Stimulated activated naive CD4-positive, alpha-beta T cell (primary cell): ENCODE measurements at places on chromosomes 3 and 15.

DNA sequence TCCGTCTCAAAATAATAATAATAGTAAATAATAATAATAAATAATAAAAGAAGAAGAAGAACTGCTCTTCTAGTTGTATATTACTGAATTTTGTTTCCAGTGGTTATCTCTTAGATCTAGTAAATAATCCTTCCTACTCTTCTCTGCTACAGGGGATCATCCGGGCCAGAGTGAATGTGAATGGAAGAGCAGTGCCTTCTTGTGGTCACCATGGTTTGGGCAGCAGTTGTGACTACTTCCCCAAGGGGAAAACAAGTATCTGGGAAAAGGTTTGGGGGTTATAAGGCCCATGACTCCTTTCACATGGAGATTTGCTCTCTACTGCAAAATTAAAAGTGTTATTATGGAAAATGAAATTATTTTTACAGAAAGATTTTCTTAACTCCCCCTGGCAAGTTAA is 5.5 kb upstream of the OR5K1 start:
- DNase-seq: no peak

DNA sequence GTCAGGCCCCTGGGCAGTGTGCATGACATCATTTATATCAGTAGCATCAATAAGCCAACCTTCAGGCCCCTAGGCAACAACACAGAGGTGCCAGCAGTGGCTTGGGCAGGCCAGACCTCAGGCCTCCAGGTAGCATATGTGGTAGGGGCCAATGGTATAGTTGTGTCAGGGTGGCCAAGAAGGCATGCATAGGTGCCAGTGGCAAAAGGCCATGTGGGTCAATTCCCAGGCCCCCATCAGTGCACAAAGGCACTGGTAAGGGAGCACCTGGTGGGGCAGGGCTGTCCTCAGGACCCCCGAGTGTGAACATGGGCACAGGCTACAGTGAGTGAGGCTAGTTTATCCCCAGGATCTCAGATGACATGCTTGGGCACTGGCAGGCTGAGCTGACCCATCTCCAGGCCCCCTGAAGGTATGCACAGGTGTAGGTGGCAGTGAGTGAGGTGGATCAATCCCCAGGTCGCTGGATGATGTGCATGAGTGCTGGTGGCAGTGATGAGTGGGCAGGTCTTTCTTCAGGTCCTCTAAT is 244.1 kb upstream of the ZNF385D start:
- no peak for DNase-seq

DNA sequence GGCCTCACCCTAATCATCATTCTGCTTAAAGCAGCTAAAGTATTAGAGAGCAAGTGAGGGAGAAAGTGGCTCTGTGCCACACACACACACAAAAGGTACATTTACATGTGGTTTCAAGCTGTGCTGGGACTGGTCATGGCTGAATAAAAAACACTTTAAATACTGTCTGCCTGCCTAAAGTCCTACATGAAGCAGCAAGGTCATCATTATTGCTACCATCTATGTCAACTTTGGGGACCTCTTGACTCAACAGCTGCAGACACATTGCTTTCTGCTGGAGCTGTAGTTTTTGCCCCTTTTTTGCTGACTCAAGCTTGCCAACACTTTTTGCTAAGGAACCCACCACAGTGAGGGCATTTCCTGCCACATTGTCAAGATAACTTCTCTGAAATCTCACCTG is 1237.9 kb downstream of the ROBO2 start:
- DNase-seq: no peak

DNA sequence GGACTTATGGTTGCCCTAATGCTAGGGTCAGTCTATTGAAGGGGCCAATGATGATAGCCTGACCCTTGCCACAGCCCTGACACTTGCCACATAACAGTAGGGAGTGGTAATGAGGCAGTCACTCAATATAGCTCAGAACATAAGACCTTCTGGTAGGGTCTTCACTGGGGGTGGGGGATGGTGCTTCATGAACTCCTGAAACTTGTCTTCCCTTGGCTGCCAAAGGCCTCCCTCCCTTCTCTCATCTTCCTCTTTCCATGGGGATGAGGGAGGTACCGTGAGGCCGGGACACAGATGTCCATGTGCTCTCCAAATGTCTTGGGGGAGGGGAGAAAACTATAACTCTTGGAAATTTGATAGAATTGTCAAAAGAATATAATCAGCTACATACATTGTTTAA is 21.1 kb upstream of the THSD4 start:
- DNase-seq: no peak

DNA sequence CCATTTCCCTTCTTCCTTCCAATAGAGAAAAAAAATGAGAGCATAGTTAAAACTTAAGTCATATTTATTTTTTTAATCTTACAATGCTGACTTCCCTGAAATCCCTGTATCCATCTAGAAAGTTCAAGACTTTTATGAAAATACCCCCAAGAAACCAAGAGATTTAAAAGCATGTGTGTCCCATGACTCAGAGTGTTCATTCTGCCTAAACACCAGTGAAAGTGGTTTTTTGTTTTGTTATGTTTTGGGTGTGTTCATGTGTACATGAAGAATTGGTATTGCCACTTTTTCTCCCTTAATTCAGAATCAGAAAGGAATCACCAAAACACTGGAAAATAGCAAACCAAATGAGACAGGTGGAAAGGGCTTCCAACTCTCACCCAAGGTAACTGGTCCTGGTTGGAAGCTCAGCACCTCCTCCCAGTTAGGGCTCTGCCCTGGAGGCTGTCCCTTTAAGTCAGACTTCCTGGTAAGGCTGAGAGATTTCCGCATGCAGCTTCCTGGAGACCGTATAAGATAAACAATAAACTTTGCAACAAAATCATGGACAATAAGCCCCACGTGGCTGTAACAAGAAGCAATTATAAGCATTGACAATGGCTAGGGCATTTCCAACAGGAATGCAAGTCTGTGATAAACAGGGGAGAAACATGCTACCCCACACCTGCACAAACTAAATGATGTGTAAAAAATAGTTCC is 121.9 kb upstream of the ARHGEF3 start:
- DNase-seq: peak; percentile 78

- DNase-seq: no peak
These were observed 23.9 kb downstream of the DPH6 start for GRCh38 chr15:35522061-35522460.

DNA sequence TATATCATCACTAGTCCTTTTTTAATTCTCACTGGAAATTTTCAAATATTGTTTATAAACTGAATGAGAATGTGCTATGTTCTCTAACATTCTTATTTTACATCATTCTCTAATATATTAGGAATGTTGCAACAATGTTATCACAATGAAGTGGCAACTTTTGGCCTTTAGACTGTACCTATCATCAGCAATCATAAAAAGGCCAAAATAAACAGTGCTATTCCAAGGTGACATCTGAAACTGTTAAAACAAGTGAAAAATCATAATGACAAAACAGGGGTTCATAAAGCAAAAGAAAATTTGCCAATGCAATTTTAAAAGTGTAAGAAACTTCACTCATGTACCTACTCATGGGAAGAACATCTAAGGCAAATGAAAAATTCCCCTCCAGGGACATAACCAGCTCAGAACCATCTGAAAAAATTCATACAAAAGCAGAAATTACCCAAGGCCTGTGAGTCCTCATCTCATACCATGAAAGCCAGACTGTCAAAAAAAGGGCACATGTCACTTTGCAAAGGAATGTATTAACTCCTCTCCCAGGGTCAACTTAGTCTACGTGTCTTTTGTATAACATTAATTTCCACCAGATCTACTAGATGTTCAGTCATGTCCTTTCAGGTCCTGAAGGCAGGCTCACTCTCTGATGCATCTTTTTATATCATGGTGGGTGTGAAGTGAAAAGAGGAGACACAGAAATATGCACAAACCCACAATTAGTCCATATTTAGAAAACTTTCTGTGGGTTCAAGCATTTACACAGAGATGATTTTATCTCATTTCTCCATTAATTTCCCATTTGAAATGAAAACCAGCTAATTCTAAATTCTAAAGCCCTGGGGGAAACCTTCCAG is 211.9 kb downstream of the CBLB start:
- no peak for DNase-seq

- no peak for DNase-seq
These were observed 27.3 kb downstream of the ATOSA start for GRCh38 chr15:52651868-52652267.

GRCh38 chr3:46707601-46708011 is 6.4 kb downstream of the TMIE start:
- no peak for DNase-seq

DNA sequence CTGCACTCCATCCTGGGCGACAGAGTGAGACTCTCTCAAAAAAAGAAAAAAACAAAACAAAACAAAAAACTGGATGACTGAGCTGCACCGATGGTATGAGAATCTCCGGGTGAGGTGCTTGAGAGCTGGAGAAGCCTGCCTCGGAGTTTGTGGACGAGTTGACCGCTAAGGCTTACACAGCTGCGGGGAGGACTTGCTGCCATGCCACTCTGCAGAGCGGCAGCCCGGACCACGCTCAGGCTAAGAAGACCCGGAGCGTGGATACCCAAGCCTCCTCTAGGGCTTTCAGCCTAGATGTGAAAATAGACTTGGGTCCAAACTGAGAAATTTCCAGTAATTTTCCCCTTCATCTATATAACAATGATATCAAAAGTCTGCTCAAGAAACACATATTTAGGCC is 16.0 kb downstream of the NRROS start:
- no peak for DNase-seq

GRCh38 chr15:52480990-52481389 is 47.7 kb downstream of the MYO5A start:
- no peak for DNase-seq

DNA sequence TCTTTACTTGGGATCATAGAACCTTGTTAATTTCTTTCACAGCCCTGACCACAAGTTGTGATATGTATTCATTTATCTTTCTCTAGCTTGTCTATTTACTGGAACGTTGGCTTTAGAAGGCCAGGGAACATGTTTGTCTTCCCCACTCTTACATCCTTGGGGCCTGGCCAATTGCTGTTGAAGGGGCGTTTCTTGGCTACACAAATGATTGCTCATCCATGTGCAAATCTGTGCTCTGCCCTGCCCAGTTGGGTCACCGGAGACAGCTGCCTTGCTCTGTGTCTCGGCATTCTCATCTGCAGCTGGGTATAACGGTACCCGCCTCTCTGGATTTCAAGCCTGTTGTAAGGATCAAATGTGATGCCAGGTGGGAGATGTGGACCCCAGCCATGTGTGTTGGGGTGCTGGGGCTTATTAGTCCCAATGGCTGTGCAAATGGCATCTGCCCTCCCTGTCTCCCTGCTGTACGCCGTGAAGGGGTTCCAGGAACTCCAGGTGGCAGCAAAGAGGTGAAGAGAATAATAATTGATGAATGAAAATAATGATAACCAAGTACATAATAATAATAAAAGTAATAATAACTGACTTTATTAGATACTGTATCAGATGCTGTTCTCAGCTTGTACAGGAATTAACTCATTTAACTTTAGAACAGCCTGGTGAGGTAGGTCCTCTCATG is 24.0 kb upstream of the TLE3 start:
- no peak for DNase-seq

GRCh38 chr3:184694716-184695115 is 17.1 kb downstream of the MAGEF1 start:
- no peak for DNase-seq

GRCh38 chr3:30319713-30320112 is 286.7 kb upstream of the TGFBR2 start:
- DNase-seq: peak; percentile 2

GRCh38 chr15:47618241-47618640 is 99.1 kb upstream of the SEMA6D start:
- DNase-seq: no peak

DNA sequence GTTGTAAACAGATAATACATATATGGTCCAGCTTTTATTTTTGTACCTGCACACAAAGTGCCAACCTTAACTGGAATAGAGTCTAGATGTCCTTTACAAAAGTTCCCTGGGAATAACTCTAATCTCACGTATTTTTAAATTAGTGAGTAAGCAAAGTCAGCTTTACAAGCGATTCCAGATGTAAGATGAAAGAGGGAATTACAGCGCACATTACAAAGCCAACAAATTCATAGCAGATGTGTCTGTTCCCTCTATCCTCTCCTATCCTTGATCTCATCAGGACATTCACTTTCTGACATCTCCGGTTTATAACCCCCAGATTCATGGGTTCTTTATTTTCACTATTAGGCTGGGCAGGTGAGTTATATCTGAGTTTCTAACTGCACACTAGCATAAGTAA is 406.8 kb upstream of the ZNF385D start:
- DNase-seq: no peak

- no peak for DNase-seq
These were observed 46.8 kb downstream of the ITGB5 start for GRCh38 chr3:124840331-124840730.

DNA sequence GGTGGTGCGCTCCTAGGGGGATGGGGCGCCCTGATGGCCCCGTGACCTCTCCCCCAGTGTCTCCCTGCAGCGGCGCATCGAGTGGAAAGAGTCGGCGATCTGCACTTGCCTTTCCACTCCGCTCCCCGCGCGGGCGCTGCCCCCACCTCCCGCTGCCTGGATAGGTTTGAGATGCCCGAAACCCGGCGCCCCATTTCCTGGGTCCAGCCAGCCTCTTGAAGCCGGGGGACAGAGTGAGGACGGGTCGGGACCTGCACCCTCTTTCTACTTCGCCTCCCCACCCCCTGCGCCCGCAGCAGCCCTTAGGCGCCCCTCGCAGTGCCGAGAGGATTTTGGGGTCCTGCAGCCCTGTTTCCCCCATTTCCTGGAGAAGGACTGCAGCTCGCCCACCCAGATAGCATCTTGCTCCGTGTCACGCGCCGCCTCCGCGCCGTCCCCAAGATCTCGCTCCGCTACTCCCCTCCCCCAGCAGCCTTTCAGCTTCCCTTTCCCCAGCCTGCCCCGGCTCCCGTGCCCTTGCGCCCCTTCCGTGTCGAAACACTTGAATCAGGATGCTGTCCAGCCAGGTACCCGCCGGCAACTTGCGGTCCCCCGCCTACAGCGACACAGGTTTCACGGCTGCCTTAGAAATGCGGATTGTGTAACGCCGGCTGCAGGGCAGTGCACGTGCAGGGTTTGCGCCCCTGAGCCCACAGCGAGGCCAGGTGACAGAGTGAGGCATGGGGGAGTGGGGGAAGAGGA is 519 bp downstream of the ABHD6 start:
- DNase-seq: peak; percentile 53

- no peak for DNase-seq
These were observed 214.3 kb upstream of the LINGO1 start for GRCh38 chr15:77846986-77847385.

- no peak for DNase-seq
These were observed 390 bp upstream of the AP2M1 start for GRCh38 chr3:184174284-184174645.

- no peak for DNase-seq
These were observed at the start of gene LOXL1 for GRCh38 chr15:73926219-73927002. Gene LOXL1, plus strand, starts transcription at chr15:73926462. Its CDS starts 322 bp downstream, at chr15:73926784.
